T-helper 2 cell treated with Interferon-gamma antibody and Interleukin-4, amounts not matched to agents 5 μg/mL and 100 μg/mL, for 36 hours (primary cell): ENCODE measurements at places on chromosomes 12 and 14.

DNA sequence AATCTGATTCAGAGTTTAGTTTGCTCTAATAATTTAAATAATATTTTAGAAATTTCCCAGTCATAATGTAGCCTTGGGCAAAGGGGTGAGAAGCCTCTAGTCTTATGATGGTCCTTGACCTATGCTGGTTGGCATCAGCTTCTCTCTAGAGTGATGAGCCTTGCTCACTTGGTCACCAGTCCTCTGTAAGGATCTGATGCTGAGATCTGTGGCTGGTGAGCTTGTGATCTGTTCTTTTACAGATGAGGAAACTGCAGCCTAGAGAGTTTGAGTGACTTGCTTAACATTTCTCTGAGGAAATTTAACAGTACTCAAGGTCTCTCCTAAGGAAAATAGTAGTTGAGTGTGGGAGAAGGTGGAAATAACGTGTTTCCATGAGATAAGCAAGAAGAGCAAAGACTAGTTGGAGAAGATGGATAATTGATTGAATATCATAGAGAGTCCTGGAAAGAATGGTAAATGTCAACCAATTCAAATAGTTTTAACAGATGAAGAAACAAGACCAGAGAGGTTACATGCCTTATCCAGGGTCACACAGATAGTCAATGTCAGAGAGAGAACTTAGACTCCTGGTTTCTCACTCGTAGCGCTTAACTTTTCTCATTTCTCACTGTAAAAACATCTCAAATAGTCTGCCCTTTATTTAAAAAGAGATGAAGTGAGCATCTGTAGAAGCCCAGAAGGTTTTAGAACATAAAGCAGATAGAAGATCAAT, 89.7 kb upstream of the ETV6 start:
- DNase-seq: no peak

- DNase-seq: peak; percentile 32
These were observed 5.8 kb upstream of the PHLDA1 start for GRCh38 chr12:76037130-76038103.

- no peak for DNase-seq
These were observed 41.7 kb upstream of the DDX11 start for GRCh38 chr12:31031951-31032335.

- no peak for DNase-seq
These were observed 1.1 kb downstream of the POLR3B start for GRCh38 chr12:106358396-106359241.

- DNase-seq: no peak
These were observed 973.3 kb downstream of the BCL11B start for GRCh38 chr14:98298481-98299244.

DNA sequence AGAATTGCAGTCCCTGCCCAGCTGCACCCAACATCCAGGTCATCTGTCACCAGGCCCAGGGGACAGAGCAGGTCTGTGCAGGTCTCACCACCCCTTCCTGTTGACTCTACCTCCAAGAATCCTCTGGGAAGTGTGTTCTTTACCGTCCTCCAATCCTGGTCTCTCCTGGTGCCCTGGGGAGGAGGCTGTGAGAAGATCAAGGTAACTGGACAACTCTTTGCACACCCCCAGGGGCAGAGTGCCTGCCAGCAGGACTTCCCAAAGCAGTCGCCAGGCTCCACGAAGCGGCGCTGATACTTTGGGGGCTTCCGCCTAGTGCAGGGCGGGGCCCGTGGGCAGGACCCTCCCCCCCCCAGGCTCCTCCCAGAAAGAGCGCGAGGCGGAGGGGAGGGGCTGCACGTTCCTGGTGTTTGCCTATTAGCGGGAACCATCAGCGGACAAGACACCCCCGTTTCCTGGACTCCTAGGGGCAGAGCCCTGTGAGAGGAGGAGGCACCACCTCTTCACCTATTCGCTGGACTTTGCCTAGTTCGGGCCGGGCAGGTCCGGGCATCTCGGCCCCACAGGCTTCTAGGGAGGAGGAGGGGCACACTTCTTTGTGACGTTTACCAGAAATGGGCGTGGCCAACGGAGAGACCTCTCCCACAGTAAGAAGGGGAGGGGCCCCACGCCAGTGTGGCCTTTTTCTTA, 918.0 kb downstream of the AACS start:
- no peak for DNase-seq
